ENCODE measurements at places on chromosomes 3 and 15. TPM values are rescaled to one million over a fixed set of nuclear protein-coding genes. Genes with fewer than 3 reads are reported as not detected.

DNA sequence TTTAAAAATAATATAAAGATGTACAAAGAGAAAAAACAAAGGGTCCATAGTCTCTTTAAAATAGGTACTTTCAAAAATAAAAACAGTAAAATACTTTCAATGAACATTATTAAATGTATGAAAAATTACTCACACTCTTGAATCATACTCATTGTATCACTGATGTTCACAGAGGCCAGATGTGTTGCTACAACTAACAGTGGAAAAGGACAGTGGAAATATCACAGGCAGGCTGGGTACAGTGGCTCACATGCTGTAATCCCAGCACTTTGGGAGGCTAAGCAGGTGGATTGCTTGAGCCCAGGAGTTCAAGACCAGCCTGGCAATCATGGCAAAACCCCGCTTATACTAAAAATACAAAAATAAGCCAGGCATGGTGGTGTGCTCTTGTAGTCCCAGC lies 26.8 kb downstream of the NPHP3 start:
- no peak overlapping the region for H3K4me3 ChIP-seq
- H3K27me3 ChIP-seq = no peaks in the 10 kb centered on the region
- H3K27ac ChIP-seq = no peak overlapping the region
- H3K36me3 ChIP-seq = no peaks in the 10 kb centered on the region
- no peak for DNase-seq

Gene DAPK2
- polyA plus RNA-seq = 5.1 TPM

- peaks cover 13% of the 10 kb centered on the region for H3K27me3 ChIP-seq
- no peaks in the 10 kb centered on the region for H3K36me3 ChIP-seq
- H3K27ac ChIP-seq = no peak overlapping the region
- H3K4me3 ChIP-seq = no peak overlapping the region
- no peak for DNase-seq
Measured at GRCh38 chr3:134644731-134645514, 5.9 kb downstream of the KY start.

- no peak for DNase-seq
- H3K4me1 ChIP-seq = peaks cover 35% of the 10 kb centered on the region
- peak overlapping the region; percentile 70 for H3K27ac ChIP-seq
- H3K4me3 ChIP-seq = no peak overlapping the region
- H3K27me3 ChIP-seq = no peaks in the 10 kb centered on the region
Measured at GRCh38 chr3:99938270-99938911, 120.7 kb downstream of the CMSS1 start.

- no peaks in the 10 kb centered on the region for H3K36me3 ChIP-seq
- no peak for DNase-seq
- H3K27me3 ChIP-seq = no peaks in the 10 kb centered on the region
- no peaks in the 10 kb centered on the region for H3K4me1 ChIP-seq
- no peak overlapping the region for H3K27ac ChIP-seq
Measured at GRCh38 chr3:188649521-188649920, 495.6 kb downstream of the LPP start.

DNA sequence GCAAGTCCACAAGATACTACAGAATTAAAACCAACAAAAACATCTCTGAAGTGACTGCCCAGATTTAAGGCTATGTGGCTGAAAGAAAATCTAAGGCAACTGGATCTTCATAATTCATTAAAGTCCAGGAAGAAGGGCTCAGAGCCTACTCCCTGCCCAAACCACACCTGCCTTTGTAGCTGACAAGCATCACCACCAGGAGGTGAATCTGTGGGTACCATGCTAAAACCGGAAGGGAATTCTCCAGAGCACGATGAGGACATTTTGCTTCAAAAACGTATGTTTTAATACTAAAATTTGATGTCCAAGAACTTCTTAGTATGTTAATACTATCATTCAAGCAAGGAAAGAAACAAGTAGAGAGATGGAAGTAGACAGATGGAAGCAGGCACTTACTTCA lies 495.9 kb upstream of the NECTIN3 start:
- no peak overlapping the region for H3K27ac ChIP-seq
- no peak overlapping the region for H3K4me3 ChIP-seq
- H3K36me3 ChIP-seq = no peaks in the 10 kb centered on the region
- no peaks in the 10 kb centered on the region for H3K4me1 ChIP-seq
- no peak for DNase-seq

GRCh38 chr15:35979608-35980007 lies 433.6 kb upstream of the DPH6 start:
- DNase-seq = no peak
- no peaks in the 10 kb centered on the region for H3K4me1 ChIP-seq
- H3K27ac ChIP-seq = no peak overlapping the region
- no peaks in the 10 kb centered on the region for H3K36me3 ChIP-seq

Data from hepatocyte (in vitro differentiated cells).